ENCODE measurements at places on chromosomes 7 and 10. TPM values are rescaled to one million over a fixed set of nuclear protein-coding genes. Genes with fewer than 3 reads are reported as not detected.

GIMAP7 gene
- not detected for total RNA-seq

HACD1 gene
- 23.1 TPM for total RNA-seq

ATG9B gene
- total RNA-seq = under 0.01 TPM

KCNK18 gene
- total RNA-seq = not detected

LIPM gene
- not detected for total RNA-seq

CYP17A1 gene
- not detected for total RNA-seq

PRPS1L1 gene
- not detected for total RNA-seq

CYP3A4 gene
- total RNA-seq = not detected

POU6F2 gene
- total RNA-seq = under 0.01 TPM

CABCOCO1 gene
- 0.26 TPM for total RNA-seq

MTPN gene
- total RNA-seq = 158 TPM

PPP1R3A gene
- not detected for total RNA-seq

SLC39A12 gene
- not detected for total RNA-seq

CTAGE4 gene
- total RNA-seq = 0.17 TPM

AKR1C4 gene
- not detected for total RNA-seq

HOXA13 gene
- not detected for total RNA-seq

SEC31B gene
- 3.0 TPM for total RNA-seq

NAT16 gene
- not detected for total RNA-seq

IL6 gene
- 22.1 TPM for total RNA-seq

REEP3 gene
- 67.5 TPM for total RNA-seq
